Transverse colon (tissue), 4 donors: ENCODE measurements at places on chromosomes 4 and X.

GRCh38 chr4:132770776-132771175 lies 378.3 kb upstream of the PCDH10 start:
- H3K4me3 ChIP-seq: no peak overlapping the region
- no peaks in the 10 kb centered on the region for H3K4me1 ChIP-seq
- H3K27ac ChIP-seq: no peak overlapping the region
- H3K36me3 ChIP-seq: no peaks in the 10 kb centered on the region
- no peaks in the 10 kb centered on the region for H3K27me3 ChIP-seq

DNA sequence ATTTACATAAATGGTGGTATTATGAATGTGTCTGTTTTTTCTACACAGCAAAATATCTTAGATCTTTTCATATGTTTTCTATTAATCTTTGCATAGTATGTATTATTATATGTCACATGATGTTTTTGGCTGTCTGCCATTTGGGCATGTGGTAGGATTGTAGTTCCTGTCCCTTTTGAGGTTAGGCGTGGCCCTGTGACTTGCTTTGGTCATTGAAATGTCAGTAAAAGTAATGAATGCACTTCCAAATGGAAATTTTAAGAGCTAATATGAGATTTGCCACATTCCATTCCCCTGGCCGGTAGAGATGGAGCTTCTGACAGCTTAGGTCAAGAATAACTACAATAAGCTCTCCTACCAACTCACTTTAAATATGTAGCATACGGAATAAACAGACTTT lies 45.1 kb downstream of the JADE3 start:
- peaks cover 7% of the 10 kb centered on the region for H3K4me1 ChIP-seq
- no peak overlapping the region for H3K4me3 ChIP-seq
- H3K27ac ChIP-seq: no peak overlapping the region
- no peaks in the 10 kb centered on the region for H3K36me3 ChIP-seq
- no peak for DNase-seq

- H3K27me3 ChIP-seq: no peaks in the 10 kb centered on the region
- no peak overlapping the region for H3K27ac ChIP-seq
- H3K4me3 ChIP-seq: no peak overlapping the region
- peaks cover 16% of the 10 kb centered on the region for H3K36me3 ChIP-seq
Observed at GRCh38 chr4:88720451-88721428, 23.1 kb upstream of the NAP1L5 start.

DNA sequence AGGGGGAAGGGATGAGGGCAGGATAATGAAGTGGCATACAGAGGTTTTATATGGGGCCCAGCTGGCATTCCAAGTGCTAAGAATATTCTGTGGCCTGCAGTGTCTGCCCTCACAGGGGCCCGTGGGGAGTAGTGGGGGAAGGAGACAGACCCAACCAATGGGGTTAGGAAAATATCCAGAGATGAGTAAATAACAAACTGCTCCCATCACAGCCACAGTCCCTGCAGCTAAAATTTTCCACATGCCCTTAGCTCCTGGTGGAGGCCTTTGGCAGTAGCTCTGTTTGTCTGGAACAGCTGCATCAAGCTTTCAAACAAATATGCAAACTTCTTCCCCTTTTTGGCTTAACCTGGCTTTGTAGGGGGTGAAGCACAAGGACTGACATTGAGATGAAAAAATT lies 3.1 kb downstream of the SRPX2 start:
- no peaks in the 10 kb centered on the region for H3K27me3 ChIP-seq
- H3K4me1 ChIP-seq: no peaks in the 10 kb centered on the region
- H3K27ac ChIP-seq: peak overlapping the region; percentile 84
- no peaks in the 10 kb centered on the region for H3K36me3 ChIP-seq

GRCh38 chrX:69133921-69134542 lies 31.2 kb downstream of the PJA1 start:
- no peak overlapping the region for H3K27ac ChIP-seq
- H3K36me3 ChIP-seq: no peaks in the 10 kb centered on the region
- DNase-seq: no peak
- H3K4me1 ChIP-seq: no peaks in the 10 kb centered on the region
- H3K27me3 ChIP-seq: peaks cover 5% of the 10 kb centered on the region

- no peak for DNase-seq
- no peak overlapping the region for H3K4me3 ChIP-seq
- no peaks in the 10 kb centered on the region for H3K4me1 ChIP-seq
- no peaks in the 10 kb centered on the region for H3K27me3 ChIP-seq
- no peaks in the 10 kb centered on the region for H3K36me3 ChIP-seq
- H3K27ac ChIP-seq: no peak overlapping the region
Observed at GRCh38 chrX:108415891-108416290, 22.3 kb downstream of the COL4A6 start.

GRCh38 chrX:20414762-20415445 lies 148.2 kb upstream of the RPS6KA3 start:
- no peak for DNase-seq
- H3K27me3 ChIP-seq: no peaks in the 10 kb centered on the region
- no peaks in the 10 kb centered on the region for H3K4me1 ChIP-seq
- no peak overlapping the region for H3K27ac ChIP-seq
- no peak overlapping the region for H3K4me3 ChIP-seq

DNA sequence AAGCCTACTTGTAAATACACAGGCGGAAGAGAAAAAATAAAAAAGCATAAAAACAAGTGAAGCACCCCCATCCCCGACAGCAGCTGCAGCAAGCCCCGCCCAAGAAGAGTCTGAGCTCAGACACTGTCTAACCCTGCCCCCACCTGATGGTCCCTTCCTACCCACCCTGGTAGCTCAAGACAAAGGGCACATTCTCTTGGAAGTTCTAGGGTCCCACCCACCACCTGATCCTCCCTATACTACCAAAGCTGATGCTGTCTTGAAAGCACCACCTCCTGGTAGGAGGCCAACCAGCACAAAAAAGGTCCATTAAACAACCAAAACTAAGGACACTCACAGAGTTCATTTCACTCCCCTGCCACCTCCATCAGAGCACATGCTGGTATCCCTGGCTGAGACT lies 308.2 kb downstream of the KLHL13 start:
- no peaks in the 10 kb centered on the region for H3K27me3 ChIP-seq
- H3K36me3 ChIP-seq: no peaks in the 10 kb centered on the region
- no peaks in the 10 kb centered on the region for H3K4me1 ChIP-seq
- H3K4me3 ChIP-seq: no peak overlapping the region

DNA sequence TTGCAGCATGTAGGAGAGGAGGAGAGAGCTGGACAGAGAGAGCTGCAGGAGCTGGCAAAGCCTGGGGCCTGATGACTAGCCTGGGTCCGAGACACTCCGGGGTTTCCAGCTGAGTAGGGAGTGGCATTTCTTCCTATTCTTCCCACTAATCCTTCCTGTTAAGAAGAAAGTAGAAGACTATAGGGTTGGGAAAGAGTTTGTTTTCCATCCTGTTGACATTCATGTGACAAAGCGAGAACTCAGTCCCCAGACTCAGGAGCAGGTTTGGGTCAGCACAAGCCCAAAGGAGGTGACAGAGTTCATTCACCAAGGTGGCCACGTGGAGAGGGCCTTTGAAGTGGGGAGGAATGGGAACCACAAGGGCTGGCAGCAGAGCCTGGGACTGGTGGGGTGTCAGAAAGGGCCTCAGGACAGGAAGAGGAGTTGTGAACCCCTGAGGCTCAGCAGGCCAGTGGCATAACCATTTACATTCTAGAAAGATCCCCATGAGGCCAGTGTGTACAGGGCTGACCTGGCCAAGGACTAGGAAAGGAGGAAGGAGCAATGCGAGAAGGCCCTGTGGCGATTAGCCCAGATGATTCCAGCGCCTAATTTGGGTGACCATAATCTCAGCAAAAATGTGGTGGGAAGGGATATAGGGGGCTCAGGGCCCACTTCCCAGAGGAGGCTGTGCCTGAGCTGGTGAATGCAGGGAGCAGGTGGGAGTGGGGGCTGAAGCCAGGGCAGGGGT lies 3.3 kb upstream of the HAUS3 start:
- H3K4me3 ChIP-seq: no peak overlapping the region
- no peak for DNase-seq

- no peaks in the 10 kb centered on the region for H3K36me3 ChIP-seq
- no peaks in the 10 kb centered on the region for H3K4me1 ChIP-seq
- H3K4me3 ChIP-seq: no peak within 1 kb of the TSS
- no peaks in the 10 kb centered on the region for H3K27me3 ChIP-seq
- H3K27ac ChIP-seq: peak within 1 kb of the TSS; percentile 29
Observed at GRCh38 chrX:71301195-71301924, at the start of gene ITGB1BP2. Gene ITGB1BP2, plus strand, starts transcription at chrX:71301750. Its CDS starts 57 bp downstream, at chrX:71301807.

- no peak overlapping the region for H3K4me3 ChIP-seq
- no peak for DNase-seq
- H3K36me3 ChIP-seq: no peaks in the 10 kb centered on the region
- no peak overlapping the region for H3K27ac ChIP-seq
- no peaks in the 10 kb centered on the region for H3K27me3 ChIP-seq
- no peaks in the 10 kb centered on the region for H3K4me1 ChIP-seq
Observed at GRCh38 chr4:28238876-28239275, 1378.2 kb downstream of the STIM2 start.

DNA sequence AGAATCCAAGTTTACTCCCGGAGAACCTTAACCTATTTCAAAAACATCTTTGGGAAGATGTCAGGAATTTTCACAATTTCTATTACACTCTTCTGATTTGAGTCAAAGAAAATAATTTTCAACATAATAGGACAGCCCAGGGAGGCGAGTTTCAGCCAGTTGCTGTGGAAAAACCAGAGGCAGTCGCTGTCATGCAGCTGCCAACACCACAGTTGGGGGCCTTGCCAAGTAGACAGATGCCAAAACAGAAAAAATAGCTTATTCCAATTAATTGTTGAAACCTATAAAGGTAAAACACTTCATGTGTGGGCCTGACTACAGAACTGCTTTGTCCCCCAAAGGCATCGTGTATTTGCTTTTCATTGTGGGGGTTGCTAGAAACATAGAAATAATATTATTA lies 225.8 kb downstream of the DMD start:
- no peaks in the 10 kb centered on the region for H3K4me1 ChIP-seq
- H3K27me3 ChIP-seq: no peaks in the 10 kb centered on the region
- no peak for DNase-seq
- no peak overlapping the region for H3K27ac ChIP-seq
- H3K4me3 ChIP-seq: no peak overlapping the region
- H3K36me3 ChIP-seq: no peaks in the 10 kb centered on the region

DNA sequence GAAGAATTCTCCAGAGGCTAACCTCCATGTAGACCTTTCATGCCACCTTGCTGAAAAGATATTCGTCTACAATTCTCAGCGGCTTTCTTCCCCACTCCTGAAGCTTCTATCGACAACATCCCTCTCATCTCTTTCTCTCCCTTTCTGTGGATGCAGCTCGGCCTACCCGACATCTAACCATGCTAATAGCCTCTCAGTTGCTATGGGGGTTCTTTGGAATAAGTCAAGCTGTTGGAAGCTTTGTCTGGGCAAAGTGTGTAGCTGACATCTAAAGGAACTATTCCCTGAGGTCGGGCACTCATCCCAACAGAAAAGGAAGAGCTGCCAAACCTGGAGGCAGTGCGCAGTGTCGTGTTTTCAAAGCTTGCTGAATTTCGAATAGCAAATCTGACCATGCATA lies 192.1 kb downstream of the RBMX2 start:
- H3K27me3 ChIP-seq: no peaks in the 10 kb centered on the region
- no peaks in the 10 kb centered on the region for H3K4me1 ChIP-seq
- no peak overlapping the region for H3K4me3 ChIP-seq
- DNase-seq: no peak
- H3K36me3 ChIP-seq: no peaks in the 10 kb centered on the region
- H3K27ac ChIP-seq: no peak overlapping the region

- DNase-seq: no peak
- H3K27me3 ChIP-seq: no peaks in the 10 kb centered on the region
- no peak overlapping the region for H3K27ac ChIP-seq
- H3K4me3 ChIP-seq: no peak overlapping the region
- no peaks in the 10 kb centered on the region for H3K4me1 ChIP-seq
Observed at GRCh38 chrX:43556207-43556606, 99.9 kb upstream of the MAOA start.

DNA sequence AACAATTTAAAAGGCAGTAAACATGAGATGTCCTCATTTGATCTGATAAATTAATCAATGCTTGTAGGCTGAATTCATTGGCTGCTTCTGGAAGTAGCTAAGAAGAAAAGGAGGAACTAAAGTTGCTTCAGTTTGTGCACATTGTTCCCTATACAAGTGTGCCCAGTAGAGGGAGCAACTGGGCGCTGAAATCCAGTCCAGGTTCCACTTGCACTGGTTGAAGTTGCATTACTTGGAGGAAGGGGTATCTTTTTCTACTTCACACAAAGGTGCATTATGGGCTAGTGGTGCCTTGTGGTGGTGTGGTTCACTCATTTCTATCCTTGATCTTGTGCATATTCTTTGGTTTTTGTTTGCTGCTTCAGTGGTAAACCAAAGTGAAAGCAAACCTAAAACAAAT lies 67.9 kb upstream of the SOX3 start:
- H3K27me3 ChIP-seq: no peaks in the 10 kb centered on the region
- peak; percentile 14 for DNase-seq
- no peak overlapping the region for H3K27ac ChIP-seq
- H3K4me1 ChIP-seq: no peaks in the 10 kb centered on the region
- no peak overlapping the region for H3K4me3 ChIP-seq

- peak overlapping the region; percentile 91 for H3K27ac ChIP-seq
- H3K4me3 ChIP-seq: peak overlapping the region; percentile 88
- DNase-seq: peak; percentile 55
- H3K36me3 ChIP-seq: no peaks in the 10 kb centered on the region
Observed at GRCh38 chr4:112145790-112146501, 692 bp downstream of the FAM241A start.

DNA sequence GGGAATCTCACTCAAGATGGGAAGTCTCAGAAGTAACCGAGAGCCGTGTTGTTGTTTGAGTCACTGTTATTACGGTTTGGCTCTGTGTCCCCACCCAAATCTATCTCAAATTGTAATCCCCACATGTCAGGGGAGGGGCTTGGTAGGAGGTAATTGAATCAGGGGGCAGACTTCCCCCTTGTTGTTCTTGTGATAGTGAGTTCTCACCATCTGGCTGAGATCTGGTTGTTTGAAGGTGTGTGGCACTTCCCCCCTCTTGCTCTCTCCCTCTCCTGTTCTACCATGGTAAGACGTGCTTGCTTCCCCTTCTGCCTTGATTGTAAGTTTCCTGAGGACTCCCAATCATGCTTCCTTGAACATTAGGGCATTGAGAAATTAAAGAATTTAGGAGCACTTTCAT lies 37.0 kb downstream of the HAND2 start:
- no peaks in the 10 kb centered on the region for H3K36me3 ChIP-seq
- peaks cover 4% of the 10 kb centered on the region for H3K4me1 ChIP-seq
- peaks cover 22% of the 10 kb centered on the region for H3K27me3 ChIP-seq
- DNase-seq: no peak
- no peak overlapping the region for H3K4me3 ChIP-seq

GRCh38 chr4:83546786-83547185 lies 10.9 kb downstream of the GPAT3 start:
- no peak overlapping the region for H3K4me3 ChIP-seq
- no peak overlapping the region for H3K27ac ChIP-seq

- H3K27ac ChIP-seq: peak overlapping the region; percentile 50
- no peak for DNase-seq
- H3K27me3 ChIP-seq: no peaks in the 10 kb centered on the region
- no peaks in the 10 kb centered on the region for H3K36me3 ChIP-seq
- H3K4me1 ChIP-seq: peaks cover 14% of the 10 kb centered on the region
Observed at GRCh38 chr4:38180456-38180855, 220.3 kb downstream of the PTTG2 start.

- no peaks in the 10 kb centered on the region for H3K27me3 ChIP-seq
- no peak overlapping the region for H3K4me3 ChIP-seq
- no peaks in the 10 kb centered on the region for H3K36me3 ChIP-seq
- no peak overlapping the region for H3K27ac ChIP-seq
- DNase-seq: no peak
- H3K4me1 ChIP-seq: no peaks in the 10 kb centered on the region
Observed at GRCh38 chrX:123801901-123802300, 58.0 kb upstream of the XIAP start.

GRCh38 chr4:167222099-167222498 lies 12.2 kb downstream of the SPOCK3 start:
- H3K4me3 ChIP-seq: no peak overlapping the region
- no peaks in the 10 kb centered on the region for H3K27me3 ChIP-seq
- no peaks in the 10 kb centered on the region for H3K4me1 ChIP-seq
- no peaks in the 10 kb centered on the region for H3K36me3 ChIP-seq
- no peak for DNase-seq
